ENCODE measurements at places on chromosomes 7 and 10.

- no peak for DNase-seq
Observed at GRCh38 chr10:35347899-35348608, 11.7 kb downstream of the CCNY start.

- no peak for DNase-seq
Observed at GRCh38 chr10:21308946-21309345, 216.5 kb downstream of the SKIDA1 start.

DNA sequence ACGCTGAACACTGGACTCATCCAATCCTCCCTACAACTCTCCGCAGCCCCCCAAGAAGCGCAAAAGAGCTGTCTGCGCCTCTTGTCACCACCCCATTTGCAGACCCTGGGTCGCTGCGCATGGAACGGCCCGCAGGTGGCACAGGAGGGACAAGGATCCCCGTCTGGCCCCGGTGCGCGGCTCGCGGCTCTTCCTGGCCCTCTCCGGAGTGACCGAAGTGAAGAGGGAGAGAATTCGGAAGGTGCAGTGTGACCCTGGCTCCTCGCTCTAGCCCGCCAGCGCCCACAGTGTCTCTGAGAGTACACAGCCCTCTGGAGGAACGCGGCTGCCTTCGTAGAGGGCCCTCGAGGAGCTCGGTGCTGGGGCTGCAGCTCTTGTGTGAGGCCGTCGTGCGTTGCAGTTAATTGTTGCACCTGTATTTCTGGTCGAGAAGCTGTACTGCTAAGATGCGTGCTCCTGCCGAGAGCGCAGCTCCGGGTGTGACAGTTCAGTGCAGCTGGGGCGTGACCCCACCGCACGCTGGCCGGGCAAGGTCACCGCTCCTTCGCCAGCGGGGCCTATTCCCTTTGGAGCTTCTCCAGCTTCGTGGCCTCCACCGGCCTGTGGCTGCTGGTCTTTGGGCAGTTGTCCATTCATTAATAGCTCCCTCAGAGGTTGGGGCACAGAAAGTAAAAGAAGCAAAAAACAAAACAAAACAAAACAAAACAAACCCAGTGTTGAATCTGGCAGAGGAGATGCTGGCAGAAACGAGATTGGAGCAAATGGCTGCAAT, 119.0 kb downstream of the SEC23IP start:
- no peak for DNase-seq

GRCh38 chr10:6513476-6513875, 66.6 kb downstream of the PRKCQ start:
- no peak for DNase-seq

- DNase-seq = no peak
Observed at GRCh38 chr10:3206511-3207157, 34.1 kb upstream of the PITRM1 start.

DNA sequence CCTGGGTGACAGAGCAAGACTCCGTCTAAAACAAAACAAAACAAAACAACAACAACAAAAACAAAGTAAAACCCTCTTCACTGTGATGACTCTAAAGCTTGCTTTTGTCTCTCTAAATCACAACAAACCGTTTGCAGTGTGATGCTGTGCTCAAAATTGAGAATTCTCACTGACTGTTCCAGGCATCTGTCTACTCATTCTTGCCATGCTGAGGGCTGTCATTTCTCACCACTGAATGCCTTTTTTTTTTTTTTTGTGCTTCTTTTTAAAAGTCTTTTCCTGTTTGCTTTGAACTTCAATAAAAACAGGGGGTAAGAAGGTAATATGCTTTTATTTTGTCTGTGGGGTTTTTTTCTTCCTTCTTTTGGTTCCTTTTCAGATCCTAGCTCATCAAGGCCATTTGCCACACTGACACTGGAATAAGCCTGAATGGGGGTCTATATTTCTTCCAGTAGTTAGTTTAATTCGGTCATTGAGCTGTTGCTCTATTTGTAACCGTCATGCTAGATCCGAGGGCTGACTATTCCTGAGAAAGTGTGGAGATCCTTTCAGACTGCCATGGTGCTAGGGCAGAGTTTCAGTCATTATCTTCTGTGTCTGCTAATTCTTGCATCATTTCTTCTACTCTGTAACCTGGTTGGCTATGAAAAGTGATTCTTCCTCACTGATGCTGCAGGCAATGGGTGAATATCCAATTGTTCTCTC, 10.6 kb downstream of the FAS start:
- no peak for DNase-seq

DNA sequence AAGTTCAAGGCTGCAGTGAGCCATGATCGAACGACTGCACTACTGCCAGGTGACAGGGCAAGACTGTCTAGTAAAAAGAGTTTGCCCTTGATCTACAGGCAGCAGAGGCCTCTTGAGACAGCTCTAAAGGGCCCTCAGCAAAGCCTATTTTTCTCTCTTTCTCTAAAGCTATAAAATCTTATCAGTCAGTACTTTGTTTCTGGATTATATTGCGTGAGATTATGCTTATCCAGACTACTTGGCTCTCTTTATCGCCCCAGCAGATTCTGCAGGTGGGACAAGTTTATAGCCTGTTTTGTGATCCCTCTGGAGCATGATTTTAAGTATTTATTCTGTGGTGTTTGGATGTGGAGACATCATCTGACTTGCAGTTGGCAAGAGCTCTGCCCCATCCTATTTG, 2.7 kb downstream of the RPP38 start:
- DNase-seq = no peak

GRCh38 chr7:17713584-17713983, 226.7 kb downstream of the SNX13 start:
- DNase-seq = no peak

DNA sequence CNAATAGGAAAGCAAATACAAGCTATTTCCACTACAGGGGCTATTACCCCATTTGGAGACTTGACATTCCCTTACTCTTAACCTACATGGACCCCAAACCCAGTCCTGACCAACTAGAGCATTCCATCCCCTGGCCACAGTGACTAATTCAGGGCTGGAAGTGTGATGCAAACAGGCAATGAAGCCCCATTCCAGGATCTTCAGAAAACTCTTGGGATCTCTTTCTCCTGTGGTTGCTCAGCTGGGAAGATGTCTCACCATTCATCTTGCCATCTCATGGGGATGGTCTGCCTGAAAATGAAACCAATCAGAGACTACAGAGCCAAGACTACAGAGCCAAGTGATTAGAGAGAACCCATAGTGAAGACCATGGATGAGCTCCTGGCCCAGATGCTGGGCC, 206.2 kb downstream of the ZNF365 start:
- DNase-seq = no peak

DNA sequence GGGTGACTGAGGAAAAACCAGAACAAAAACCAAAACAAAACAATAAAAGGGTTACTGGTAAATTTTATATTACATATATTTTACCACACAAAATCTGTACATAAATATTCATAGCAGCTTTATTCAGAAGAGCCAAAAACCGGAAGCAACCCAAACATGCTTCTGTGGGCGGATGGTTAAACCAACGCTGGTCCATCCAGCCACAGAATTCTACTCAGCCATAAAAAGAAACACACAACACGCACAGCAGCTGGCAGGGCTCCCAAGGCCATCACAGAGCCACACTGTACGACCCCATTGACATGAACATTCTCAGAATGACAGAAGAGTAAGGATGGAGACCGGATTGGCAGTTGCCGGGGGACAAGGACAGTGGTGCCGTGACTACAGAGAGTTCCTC, 83.6 kb downstream of the PROSER2 start:
- no peak for DNase-seq

DNA sequence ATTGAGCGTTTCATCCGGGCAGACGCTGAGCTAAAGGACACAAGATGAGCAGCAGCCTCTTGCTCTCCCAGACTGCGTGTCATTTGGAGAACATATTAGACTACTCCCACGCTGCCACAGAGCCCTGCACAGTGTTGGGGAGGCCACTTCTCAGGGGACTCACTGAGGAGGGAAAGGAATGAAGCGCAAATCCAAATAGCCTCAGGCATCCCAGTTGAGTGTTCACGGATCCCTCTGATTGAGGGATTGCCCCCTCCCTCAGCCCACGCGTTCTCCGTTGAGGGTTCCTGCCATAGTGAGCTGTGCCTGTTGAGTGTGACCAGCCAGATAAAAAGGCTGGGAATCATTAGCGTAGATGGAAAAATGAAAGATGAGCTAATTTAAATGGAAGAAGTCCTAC, 563.4 kb downstream of the ACTR3B start:
- DNase-seq = no peak

- no peak for DNase-seq
Observed at GRCh38 chr7:15821484-15822427, 135.3 kb upstream of the MEOX2 start.

DNA sequence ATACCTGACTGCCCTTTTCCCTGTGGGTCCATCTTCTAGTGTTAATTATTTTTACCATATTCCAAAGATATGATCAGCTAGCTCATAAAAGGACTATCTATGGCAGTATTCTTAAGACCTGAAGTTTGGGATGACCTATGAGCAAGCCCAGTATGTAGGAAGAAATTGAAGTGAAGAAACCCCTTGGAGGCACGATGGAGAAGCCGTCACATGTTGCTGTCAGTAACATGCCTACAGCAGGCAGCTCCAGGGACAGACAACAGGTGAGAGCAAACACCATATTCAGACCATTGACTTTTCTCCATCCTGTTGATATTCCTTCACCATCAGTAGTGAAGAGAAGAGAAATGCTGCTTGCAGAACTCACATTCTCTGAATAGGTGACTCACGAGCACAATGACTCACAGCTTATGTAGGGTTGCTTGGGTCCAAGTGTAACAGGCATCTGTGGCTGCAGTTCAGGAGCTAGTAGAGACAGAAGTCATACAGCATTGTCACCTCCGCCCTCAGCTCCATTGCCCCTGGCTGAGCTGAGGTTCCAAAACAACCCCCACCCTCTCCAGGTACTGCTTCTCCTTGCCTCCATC, 8.4 kb upstream of the LYZL2 start:
- no peak for DNase-seq

- no peak for DNase-seq
Observed at GRCh38 chr7:4286351-4286750, 395.7 kb upstream of the FOXK1 start.

DNA sequence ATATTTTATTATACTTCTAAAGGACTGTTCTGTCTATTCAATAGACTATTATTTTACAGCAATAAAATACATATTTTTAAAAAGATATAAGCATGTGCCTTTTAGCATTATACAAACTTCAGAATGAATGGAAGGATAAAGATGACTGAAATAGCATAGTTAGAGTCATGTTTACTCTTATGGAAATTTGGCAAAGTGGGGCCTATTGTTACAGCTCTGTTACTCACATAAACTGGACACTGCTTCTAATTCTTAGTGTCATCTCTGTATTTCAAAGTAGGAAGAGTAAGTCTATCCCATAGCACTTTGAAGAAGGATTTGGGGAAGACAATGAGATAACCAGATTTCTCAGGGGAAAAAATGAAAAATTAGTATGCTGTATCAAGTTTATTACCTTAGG, 168.2 kb downstream of the SKAP2 start:
- no peak for DNase-seq

DNA sequence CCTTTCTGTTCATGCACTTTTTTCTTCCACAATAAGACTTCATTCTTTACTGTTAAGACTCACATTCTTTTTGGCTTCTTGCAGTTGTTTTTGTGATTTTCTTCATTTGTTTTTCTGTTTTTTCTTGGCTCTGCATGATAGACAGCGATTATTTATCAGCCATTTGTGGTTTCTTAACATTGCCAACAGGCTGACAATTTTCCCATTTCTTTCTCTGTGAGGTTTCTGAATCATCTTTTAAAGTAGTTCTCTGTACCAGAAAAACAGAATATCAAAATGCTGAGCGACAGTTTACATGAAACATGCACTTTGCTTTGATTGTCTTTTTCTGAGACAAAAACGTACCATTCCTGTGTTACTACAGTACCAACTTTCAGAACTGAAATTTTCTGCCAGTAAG, 334.2 kb upstream of the MAGI2 start:
- no peak for DNase-seq

DNA sequence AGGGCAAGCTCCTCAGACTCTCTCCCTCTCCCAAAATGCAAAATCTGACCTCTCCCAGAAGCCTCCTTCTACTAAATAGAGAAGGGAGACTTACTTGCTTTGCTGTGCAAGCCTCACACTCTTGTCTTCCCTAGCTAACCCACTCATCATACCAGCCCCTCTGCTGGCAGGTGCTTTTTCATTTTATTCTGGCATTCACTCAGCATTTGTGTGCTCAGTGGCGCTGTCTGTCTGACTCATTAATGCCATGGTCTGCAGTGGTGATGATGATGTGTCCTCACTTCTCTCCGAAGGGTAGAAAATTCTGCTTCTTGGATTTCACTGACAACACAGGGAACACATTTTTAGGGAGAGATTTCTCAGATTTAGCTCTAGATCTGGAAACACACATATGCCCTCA, 22.0 kb upstream of the BTRC start:
- no peak for DNase-seq

DNA sequence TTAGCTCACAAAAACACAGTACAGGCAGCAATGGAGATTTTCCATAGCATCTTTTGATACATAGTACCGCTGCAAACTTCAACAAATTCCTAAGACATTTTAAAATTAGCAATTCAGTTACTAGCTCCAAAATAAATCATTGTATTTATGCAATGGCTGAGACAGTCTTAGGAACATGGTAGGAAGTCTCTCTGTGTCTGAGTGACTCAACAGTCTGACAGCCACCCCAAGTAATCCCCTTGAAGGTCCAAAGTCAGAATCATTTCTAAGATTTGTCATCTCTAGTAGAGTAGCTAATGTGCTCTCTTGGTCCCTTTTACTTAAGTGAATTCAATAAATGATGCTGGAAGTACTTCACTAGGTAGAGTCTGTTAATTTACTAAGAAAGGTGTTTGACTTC, 93.8 kb upstream of the NOBOX start:
- no peak for DNase-seq

- DNase-seq = no peak
Observed at GRCh38 chr7:47726047-47726726, 144.3 kb upstream of the TNS3 start.

- DNase-seq = no peak
Observed at GRCh38 chr7:108239501-108240225, 109.5 kb upstream of the LAMB4 start.

GRCh38 chr7:45593877-45594276, 19.7 kb downstream of the ADCY1 start:
- no peak for DNase-seq

DNA sequence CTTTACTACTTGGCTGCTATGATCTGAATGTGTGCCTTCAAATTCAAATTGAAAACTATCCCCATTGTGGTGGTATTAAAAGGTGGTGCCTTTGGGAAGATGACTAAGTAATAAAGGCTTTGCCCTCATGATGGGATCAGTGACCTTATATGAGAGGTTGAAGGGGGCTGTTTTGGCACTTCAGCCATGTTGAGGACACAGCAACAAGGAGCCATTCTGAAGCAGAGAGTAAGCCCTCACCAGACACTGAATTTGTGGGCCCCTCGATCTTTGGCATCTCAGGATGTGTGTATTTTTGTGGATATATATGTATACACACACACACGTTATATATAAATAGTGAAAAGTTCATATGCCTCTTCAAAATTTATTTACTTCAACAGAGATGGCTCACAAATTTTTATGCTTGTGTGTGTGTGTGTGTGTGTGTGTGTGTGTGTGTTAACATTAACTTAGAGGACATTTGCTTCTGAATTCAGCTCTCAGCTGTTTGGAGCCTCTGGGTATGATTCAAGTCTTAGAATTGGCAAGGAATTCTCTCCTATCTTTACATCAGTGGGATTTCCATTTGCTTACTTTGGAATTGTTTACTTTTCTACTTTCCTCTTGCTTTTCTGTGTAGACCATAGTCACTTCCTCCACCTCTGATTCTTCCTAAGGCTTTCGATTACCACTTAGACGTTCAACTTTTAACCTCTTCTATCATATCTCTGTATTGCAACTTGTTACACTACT, 66.6 kb downstream of the MAGI2 start:
- DNase-seq = no peak
